ENCODE measurements at places on chromosomes 5 and 9.

- peak; percentile 60 for DNase-seq
Measured at GRCh38 chr9:87324613-87325194, 173.0 kb upstream of the DAPK1 start.

DNA sequence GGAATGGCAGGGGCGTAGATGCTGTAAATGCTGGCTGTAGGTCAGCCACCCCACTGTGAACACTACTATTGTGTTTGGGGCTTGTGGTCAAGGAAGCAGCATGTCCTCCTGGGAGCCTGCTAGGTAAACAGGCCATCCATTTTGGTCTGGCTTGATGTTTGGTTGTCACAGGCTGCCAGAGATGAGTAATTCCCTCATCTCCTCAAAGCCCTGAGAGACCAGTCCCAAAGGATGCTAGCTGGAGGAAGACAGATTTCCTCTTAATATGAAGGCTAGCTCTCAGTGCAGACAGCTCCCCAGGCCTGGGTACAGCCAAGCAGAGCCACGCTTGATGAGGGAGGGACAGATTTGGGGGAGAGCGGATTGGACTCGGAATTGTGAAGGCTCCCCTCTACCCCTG lies 72.5 kb upstream of the MAP1B start:
- DNase-seq, result no peak

DNA sequence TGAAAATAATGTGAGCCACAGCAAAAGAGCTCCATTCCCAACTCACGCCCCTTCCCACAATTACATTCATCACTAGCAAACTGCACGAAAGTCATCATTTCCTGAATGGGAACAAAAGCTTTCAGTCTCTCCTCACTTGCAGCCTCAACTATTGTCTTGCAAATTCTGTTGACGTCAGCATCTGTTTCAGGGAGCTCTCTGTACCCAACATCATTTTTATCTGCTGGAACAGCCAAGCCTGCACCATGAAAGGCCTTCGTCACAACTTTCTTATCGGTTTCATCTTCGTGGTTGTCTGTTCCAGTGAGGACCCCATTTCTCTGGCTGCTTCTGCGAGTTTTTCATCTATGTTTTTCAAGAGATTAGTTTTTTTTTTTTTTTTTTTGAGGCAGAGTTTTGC lies 14.3 kb upstream of the RNF130 start:
- DNase-seq, result no peak

DNA sequence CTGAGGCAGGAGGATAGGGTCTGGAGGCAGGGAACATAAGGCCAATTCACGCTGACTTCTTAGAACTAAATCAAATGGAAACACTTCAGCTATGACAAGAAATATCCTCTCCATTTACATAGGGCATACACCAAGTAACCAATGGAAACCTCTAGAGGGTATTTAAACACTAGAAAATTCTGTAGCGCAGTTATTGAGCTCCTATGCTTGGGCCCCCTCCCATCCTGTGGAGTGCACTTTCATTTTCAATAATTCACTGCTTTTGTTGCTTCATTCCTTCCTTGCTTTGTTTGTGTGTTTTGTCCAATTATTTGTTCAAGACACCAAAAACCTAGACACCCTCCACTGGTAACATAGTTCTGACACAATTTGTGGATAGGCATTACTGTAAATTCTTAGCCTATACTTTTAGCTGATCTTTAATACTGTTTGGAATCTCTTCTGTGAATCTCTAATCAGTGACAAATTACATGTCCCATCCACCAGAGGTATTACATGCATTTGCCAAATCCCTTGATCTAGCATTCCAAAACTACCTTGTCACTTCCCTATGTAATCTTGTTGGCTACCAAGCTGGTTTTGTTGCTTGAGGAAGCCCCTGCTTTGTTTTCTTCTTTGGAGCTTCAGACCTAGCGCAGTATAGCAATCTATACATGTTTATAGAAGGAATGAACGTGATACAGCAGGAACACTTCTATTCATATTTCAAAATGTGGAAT lies 61.6 kb downstream of the ST8SIA4 start:
- DNase-seq, result peak; percentile 20

DNA sequence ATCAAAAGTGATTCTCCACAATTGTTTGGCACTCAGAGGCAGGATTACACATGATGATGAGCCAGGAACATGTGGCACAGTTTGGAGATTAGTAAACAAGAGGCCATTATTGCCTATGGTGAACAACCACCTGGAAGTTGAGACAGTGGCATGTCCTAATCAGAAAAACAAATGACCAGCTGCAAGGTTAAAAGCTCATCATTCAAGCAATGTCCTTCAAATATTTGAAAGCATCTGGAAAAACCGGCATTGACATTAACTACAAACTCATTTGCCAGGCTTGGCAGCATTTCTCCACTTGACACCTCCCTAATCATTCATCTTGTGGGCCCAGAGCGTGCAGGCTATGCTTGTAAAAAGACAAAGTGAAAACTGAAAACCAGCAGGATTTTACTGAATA lies 80.6 kb upstream of the MEGF10 start:
- DNase-seq, result no peak

DNA sequence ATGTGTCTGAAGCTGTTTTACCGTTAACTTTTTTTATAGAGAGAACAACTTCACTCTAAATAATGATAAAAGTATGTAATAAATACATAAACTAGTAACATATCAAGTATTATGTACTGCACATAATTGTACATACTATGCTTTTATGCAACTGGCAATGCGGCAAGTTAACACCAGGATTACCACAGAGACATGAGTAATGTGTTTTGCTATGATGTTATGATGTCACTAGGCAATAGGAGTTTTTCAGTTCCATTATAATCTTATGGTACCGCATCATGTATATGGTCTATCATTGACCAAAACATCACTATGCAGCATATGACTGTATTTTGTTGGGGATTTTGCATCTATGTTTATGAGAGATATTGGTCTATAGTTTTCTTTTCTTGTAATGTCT lies 326.4 kb upstream of the TARS1 start:
- DNase-seq, result peak; percentile 21

GRCh38 chr5:59099270-59099994 lies 516.6 kb downstream of the RAB3C start:
- DNase-seq, result peak; percentile 93

DNA sequence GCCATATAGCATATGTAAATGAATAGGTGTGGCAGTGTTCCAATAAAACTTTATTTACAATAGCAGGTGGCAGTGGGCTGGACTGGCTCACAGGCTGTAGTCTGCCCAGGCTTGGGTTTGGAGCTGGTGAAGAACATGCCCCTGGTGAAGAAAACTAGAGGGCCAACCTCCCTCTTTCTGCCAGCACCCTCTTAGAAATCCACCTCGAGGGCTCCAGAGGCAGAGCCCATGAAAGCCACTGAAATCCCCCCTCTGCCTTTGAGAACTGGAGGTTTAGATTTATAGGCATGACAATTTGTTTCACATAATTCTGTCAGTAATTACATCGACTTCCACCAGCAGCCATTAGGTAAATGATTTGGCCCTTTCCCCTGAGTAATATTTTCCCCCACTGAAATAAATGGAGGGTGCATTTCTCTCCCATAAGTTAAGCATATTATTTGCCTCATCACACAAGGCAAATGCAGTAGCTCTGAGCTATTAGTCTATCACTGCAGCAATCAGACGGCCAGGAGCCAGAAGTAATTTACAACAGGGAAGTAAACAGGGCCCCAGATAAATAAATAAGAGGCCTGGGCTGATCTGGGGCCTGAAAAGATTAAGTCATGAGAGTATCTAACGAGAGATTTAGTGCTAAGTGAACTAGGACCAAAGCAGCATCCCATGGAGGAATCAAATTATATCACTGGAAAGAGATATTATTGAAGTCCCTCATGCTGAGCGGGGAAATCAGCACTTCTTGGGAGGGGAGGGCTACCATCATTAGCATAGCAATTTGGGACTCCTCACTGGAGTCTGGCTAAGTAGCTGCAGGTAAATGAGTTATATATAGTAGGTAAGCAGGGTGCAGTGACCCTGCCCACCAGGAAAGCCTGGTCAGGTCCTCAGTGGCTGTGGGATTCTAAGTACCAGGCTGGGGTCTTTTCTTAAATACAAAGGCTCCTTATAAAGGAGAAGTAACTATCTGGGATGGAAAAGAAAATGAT lies 123.9 kb downstream of the SLIT3 start:
- no peak for DNase-seq

DNA sequence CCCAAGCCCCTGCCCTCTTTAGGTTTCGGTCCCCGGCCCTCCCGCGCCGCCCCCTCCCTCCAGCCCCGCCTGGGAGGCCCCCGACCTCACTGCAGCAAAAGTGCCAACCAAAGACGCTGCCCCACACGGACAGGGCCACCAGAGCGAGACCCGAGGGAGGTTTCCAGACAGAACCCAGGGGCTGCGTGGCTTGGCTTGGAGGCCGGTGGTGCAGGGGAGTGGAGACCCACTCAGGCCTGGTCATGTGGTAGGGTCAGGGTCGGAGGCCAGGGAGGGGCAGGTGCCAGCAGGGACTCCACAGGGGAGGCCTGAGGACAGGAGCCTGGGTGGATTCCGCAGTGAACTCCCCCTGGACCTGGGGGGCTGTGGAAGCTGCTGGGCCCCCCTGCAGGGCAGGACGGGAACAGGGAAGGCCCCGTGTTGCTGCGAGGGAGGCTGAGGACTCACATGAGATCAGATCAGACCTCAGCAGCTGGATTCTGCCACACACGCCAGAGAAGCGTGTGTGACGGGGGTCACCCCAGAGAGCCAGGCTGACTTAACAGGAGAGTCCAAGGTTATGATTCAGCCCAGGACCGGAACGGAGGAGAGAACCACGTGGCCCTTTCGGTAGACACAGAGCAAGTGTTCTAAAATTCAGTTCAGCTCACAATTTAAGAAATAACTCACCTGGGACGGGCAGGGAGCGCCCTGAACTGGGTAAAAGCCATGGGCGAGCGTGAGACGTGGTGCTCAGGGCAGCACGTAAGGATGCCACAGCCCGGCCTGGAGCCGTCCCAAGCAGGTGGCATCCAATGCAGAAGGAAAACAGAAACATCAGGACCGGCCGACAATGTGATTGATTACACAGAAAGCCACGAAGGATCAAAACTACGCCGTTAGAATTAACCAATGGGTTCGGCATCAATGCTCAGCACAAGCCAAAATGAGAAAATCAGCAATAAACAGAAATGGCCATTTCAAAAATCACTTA lies 38.9 kb downstream of the EXD3 start:
- DNase-seq, result peak; percentile 10

- peak; percentile 97 for DNase-seq
Measured at GRCh38 chr9:110650261-110650660, 18.3 kb upstream of the MUSK start.

DNA sequence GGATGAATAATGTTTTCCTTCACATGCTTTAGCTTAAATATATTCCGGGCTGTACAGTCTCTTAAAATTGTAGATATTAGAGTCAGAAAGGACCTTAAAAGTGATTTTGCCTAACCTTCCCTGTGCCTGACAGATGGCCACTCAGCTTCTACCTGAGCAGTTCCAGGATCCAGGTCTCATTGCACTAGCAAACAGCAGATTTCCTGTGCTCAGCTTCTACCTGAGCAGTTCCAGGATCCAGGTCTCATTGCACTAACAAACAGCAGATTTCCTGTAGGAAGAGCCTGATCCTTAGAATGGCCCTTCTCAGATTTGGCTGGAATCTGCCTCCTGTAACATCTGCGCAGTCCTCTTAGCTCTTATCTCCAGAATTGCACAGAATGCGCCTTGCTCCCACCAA lies 219.8 kb downstream of the AOPEP start:
- DNase-seq, result no peak

DNA sequence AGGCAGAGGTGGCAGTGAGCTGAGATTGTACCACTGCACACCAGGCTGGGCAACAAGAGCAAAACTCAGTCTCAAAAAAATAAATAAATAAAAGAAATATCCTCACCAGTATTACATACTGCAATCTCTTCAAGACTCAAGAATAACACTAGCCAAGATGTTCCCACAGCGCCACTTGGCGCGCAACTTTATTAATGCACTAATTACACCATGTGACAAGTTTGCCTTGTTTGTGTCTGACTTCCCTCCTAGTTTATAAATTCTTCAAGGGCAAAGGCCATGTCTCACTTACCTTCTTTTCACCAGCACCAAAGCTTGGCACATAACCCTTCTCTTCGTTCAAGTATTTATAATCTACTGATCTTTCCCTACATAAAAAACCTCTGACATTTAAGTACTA lies 4.8 kb downstream of the SKP1 start:
- no peak for DNase-seq

- no peak for DNase-seq
Measured at GRCh38 chr9:127574072-127574993, 37.7 kb upstream of the STXBP1 start.

DNA sequence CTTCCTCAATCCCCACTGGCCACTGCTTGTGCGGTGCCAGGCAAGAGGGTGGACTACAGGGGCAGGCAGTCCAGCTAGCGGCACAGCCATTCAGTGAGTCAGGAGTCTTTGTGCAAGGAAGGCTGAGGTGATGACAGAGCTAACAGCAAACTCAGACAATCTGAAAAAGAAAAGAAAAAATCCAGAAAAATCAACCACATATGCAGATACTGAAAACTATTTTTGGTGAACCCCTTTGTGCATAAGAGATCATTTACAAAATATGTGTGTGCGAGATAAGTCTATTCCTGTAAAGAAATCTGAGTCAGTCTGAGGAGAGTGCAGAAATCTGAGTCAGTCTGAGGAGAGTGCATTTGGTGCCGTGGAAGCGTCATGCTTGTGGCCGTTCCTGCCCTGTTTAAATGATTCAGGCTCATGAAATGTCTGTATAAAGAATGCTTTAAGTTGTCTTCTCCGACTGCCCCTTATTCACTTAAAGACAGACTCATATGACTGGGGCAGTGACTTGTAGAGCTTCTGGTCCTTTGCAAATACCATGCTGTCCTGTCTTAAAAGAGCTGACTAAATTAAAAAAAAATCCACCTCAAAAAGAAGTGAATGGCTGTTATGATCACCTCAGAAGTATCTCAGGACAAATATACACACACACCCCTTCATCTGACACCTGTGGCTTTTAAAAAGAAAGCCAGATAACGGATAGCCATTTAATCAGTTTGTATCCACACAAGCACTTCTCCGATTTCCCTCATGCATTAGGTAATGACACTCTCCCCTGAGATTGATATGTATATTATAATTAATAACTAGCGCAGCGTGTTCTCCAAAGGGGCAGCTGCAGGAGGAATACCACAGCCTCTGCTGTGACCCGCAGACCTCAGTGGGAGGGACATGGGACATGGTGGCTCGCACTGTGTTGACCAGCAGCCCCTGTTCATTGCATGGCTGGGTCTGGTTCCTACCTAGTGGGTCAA lies 47.3 kb downstream of the TRIO start:
- DNase-seq, result peak; percentile 99

DNA sequence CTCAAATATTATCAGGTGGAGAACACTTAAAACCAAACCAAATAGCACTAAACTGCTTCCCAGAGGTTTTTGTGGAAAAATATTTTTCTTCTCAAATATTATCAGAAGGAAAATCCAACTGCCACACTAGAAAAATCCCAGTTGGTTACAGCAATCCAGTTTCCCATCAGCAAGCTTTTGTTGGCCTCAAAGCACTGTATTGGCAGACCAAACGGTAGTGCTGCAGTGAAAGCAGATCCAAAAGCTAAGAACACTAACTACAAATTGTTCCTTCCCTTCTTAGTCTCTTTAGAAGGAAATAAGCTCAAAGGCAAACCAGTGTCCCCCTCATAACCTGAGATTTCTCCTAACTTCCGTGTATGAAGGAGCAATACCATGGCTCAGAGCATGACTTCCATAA lies 105.3 kb downstream of the TRIM36 start:
- DNase-seq, result no peak

- peak; percentile 33 for DNase-seq
Measured at GRCh38 chr9:92138157-92138959, 23.1 kb upstream of the SPTLC1 start.

All from HCEC 1CT (cell line).